ENCODE measurements at places on chromosomes 5 and 9.

DNA sequence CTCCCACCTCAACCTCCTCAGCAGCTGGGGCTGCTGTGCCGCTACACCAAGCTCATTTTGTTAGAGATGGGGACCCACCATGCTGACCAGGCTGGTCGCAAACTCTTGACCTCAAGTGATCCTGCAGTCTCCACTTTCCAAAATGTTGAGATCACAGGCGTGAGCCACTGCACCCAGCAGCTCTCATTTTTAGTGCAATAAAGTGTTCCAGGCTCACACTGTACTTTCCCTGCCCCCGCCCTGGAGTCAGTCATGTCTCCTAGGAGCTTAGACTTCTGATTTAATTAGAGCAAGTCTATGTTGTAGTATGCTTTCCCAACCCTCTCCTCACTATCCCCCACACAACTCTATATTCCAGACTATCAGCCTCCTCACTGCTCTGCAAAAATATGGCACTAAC lies 238.0 kb upstream of the ACTBL2 start:
- no peak for DNase-seq

DNA sequence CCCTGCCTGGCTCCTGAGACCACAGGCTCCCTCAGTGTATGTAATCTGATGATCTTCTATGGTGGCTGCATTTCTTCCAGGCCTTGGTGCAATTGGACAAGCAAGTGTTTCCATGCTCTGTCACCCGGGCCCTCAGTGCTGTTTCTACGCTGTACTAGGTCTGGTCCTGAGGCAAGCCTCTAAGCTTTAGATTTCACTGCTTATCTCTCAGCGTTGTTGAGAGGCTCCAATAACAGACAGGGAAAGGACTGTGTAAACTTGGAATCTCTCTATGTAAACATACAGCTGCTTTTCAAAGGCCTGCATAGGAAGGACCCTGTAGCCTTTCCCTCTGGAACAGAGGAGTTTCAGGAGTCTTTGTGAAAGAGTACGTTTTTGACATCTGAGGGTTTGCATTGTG lies 38.6 kb upstream of the NFIB start:
- DNase-seq: peak; percentile 75

GRCh38 chr5:138706655-138707480 lies 46.4 kb upstream of the CTNNA1 start:
- no peak for DNase-seq

- peak; percentile 73 for DNase-seq
Observed at GRCh38 chr5:147321569-147321968, 86.7 kb downstream of the STK32A start.

- DNase-seq: peak; percentile 6
Observed at GRCh38 chr9:9791611-9792010, 821.2 kb downstream of the PTPRD start.

GRCh38 chr5:179370490-179371120 lies 25.3 kb upstream of the ADAMTS2 start:
- DNase-seq: no peak

GRCh38 chr9:15509931-15510788 lies 610 bp downstream of the PSIP1 start:
- DNase-seq: peak; percentile 53

DNA sequence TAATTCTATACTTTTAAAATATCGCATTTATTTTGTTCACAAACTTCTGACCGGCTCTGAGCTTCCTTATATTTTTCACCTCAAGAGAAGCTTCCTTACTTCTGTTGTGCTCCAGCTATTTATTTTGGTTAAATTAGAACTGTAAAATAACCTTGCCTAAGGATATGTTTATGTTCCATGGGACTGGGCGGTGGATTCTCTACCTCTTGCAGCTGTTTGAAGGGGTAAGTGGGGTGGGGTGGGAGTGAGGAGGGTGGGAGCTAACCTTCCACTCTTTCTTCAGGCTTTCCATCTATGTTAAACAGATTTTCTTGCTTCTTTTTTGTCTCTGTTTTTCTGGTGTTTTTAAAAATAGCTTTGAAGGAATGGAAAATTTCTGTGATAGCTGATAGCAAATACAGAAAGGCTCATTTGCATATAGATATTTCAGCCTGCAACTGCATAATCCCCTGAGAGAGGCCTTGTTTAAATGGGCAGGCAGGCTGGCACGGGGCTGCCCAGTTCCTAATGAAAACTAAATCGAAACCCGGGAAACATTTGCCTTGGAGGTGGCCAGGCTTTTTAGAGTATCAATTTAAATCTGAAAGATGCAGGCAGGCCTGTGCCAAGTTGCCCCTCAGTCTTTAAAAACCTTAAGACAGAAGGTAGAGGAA lies 122.1 kb upstream of the DMAC1 start:
- DNase-seq: no peak

GRCh38 chr9:120934281-120934680 lies 7.7 kb upstream of the TRAF1 start:
- DNase-seq: no peak

DNA sequence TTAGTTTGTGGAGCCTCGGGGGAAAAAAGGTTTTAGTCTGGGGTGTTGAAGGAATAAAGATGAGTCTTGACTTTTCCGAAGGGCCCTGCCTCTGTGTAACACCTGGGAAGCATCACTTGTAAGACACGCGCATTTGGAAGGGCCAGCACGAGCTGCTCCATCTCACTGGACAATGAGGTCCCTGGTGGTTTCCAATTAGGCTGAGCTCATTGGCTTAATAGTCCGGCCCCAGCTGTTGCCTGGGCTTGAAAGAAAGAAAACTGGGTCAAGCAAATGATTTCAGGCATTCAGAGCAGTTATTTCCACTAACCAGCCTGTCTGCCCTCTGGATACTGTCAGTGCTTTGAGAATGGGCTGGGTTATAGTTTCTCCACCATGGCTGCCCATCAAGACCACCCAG lies 64.5 kb downstream of the NSUN2 start:
- DNase-seq: no peak

GRCh38 chr5:126939887-126940286 lies 90.5 kb downstream of the MARCHF3 start:
- DNase-seq: no peak

GRCh38 chr9:36165826-36166167 lies 3.4 kb upstream of the CCIN start:
- no peak for DNase-seq

- DNase-seq: no peak
Observed at GRCh38 chr5:41871852-41872251, 1.6 kb upstream of the OXCT1 start.

DNA sequence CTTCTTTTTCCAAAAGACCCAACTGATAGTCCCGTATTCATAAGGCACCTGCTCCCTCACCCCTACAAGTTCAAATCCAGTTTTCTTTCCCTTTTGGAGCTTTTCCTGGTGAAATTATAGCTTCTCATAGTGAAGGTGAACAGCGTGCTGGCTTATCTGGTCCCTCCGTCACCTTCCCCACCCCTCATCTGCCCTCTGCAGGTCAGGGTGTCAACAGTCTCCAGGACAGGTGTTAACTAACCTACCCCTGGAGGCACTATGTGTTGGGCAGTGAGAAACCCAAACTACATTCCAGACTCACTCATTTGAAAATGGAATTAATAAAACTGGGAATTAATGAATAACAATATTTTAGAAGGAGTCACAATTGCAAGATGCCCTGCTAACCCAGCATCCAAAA lies 109.0 kb upstream of the TAS2R1 start:
- no peak for DNase-seq

DNA sequence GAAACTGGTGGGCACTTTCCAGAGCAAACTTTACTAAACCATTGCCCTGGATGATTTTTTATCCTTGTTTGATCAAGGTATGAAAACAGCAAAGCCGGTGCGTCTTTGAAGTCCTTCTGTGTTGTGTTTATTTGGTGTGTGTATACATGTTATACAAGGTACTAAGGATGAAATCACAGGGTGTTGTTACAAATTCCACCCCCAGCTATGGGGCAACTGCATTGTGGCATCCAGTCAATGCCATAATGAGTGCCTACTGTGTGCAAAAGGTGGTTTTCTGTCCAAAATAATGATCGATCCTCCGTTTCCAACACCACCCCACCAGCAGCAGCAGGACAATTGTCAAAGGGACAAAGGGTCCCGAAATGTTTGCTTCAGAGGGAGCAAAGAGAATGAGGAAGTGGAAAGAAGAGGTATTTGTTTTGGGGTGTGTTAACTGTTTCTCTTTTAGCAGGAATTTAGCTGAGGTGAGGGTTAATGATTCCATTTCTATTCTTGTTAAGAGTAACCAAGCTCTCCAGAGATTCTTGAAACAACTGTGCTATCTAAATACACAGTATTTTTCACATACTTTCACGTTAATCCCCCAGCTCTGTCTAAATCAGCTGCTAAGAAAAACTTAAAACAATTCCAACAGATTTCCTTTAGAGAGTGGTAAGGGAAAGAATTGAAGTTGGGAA lies 568.7 kb upstream of the KLF4 start:
- DNase-seq: no peak

GRCh38 chr9:136318111-136318775 lies 9.1 kb upstream of the GPSM1 start:
- DNase-seq: no peak

- DNase-seq: no peak
Observed at GRCh38 chr5:97501965-97502305, 318.9 kb upstream of the RIOK2 start.

GRCh38 chr5:108898707-108899106 lies 151.0 kb downstream of the FER start:
- no peak for DNase-seq

DNA sequence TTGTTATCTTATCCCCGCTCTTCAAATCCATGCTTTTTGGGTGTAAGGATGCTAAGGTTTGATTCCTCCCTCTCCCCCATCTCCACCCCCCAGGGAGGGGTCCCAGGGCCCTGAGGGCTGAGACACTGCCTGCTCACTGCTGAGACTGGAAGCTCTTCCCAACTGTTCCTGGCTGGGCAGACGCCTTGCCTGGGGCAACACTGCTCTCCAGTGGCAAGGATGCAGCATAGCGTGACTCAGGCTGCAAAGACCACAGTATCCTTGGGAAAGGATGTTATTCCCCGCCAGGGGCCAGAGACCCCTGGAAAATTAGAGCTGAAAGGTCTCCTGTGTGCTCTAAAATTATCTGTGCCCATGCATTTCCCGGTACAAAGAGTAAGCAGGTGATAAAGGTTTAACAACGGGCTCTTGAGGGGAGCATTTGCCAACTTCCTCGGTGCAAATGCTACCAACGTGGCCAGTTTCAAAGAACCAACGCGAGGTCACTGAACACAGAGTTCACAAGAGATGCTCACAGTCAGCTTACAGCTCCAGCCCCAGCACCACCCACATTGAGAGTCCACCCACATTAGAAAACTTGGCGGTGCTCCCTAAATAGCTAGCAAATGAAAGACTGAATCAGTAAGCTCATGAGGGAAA lies 271.9 kb downstream of the NSG2 start:
- peak; percentile 70 for DNase-seq

GRCh38 chr9:112541685-112542084 lies 55.1 kb downstream of the KIAA1958 start:
- DNase-seq: no peak

- no peak for DNase-seq
Observed at GRCh38 chr5:76696251-76696650, 19.7 kb upstream of the F2R start.

- no peak for DNase-seq
Observed at GRCh38 chr5:80806929-80807328, 152.1 kb upstream of the DHFR start.

- DNase-seq: peak; percentile 18
Observed at GRCh38 chr5:173530547-173530946, 85.9 kb downstream of the BOD1 start.

DNA sequence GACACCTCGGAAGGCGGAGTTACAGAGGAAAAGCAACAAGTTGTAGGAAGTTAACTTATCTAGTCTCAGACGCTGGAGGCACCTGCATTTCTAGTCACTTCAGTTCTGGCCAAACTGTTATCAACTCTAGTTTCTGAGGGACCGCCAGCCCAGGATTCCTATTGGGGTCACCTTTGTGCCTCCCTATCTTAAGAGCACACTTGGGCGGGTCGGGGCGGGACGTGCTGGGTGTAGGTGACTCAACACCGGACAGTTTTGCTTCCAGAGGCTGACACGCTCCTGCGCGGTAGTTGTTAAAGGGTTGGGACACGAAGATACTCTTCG lies 679 bp upstream of the KDM4C start:
- DNase-seq: peak; percentile 54

DNA sequence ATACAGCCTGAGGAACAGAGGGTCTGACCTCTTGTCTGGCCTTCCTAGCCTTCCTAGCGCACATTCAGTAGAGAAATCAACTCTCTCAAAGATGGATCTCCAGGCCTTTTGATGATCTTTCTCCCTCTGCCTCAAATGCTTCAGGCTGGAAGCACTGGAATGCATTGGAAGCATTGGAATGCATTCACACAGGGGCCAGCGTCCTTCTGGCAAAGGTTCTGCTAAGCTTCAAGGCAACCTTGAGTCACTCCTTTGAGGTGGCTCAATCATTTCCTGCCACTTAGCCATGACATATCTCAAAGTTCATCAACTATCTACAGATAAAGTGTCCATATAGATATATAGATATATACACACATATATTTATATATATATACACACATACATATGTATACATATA lies 42.9 kb downstream of the OR2K2 start:
- no peak for DNase-seq

DNA sequence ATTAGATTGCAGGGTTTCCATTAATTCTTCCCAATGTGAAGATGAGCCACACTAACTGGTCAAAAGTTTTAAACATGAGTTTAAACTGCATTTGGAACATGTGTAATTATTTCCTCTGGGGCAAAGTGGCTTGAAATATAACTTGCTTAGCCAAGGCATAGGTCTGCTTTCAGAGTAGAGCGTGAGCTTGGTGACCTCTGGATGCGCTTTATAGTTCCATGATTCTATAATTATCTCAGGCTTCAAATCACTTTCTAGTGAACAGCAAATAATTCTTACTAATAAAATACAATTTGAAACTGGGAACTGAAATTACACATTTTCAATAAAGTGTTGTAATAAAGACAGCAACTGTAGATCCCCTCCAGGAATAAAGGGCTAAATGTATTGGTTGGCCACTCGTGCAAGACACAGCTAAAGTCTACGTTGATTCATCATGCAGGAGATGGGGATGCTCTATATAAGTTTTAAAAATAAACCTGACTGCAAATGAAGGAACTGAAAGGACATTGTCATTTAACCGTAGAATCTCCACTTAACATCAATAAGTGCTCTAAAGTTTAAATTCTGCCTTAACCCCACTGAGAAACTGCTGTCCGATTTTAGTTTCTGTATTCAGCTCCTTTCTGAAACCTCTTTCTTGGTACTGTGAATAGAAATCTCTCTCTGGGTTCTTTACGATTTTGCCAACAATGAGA lies 460.0 kb downstream of the PSAT1 start:
- no peak for DNase-seq

DNA sequence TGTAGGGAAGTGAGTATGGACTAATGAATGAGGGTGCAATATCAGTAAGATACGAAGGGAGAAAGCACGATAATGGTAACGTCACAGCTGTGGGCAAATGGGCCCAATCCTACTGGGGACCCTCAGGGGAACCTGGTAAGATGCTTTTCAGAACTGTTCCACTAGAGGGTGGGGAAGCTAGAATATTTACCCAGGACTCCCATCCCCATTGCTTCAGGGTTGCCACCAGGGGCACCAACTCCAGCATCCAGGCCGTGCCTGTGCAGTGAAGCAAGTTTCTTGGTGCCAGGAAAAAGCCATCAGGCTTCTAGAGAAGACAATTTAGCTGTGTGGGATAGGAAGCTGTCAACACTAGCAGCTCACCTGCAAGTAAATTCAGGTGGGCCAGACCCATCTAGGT lies 409.3 kb downstream of the AGTPBP1 start:
- no peak for DNase-seq
